ENCODE measurements at places on chromosomes 13 and 19.

GRCh38 chr13:37647031-37647650 is 48.6 kb upstream of the POSTN start:
- no peak for DNase-seq

DNA sequence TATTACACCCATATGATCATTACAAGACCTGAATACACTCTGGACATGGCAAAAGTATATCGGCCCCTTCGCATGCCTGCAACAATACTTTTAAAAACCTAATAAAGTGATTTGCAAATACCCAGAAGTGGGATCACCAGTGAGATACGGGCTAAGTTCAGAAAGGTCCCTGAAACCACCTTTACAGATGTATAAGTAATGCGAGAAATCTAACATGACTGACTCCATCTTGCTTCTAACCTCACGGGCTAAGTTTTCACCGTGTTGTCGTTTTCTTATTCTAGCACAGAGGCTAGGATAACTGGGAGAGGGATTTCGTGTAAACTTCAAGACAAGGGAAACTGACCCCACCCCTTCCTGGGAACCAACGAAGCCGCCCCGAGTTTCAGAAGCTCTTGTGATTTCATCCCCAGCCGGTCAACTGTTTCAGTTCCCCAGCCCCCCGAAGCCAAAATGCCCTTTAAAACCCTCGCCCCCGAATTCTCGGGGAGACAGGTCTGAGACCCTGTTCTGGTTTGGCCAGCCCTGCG is 703 bp downstream of the NEK3 start:
- no peak for DNase-seq

GRCh38 chr13:106681536-106681935 is 113.6 kb upstream of the ARGLU1 start:
- DNase-seq: no peak

DNA sequence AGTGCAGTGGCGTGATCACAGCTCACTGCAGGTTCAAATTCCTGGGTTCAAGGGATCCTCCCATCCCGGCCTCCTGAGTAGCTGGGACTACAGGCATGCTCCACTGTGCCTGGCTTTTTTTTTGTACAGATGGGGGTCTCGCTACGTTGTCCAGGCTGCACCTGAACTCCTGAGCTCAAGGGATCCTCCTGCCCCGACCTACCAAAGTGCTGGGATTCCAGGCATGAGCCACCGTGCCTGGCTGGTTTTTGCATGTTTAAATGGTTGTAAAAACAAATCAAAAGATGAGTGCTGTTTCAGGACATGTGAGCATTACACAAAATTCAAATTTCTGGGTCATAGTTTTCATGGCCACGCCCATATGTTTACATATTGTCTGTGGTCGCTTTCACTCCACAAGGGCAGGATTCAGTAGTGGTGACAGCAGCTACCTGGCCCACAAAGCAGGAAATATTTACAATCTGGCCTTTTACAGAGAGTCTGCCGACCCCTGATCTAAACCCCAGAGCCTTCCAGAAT is 5.3 kb downstream of the MATK start:
- no peak for DNase-seq

GRCh38 chr13:30353471-30354215 is 46.3 kb upstream of the KATNAL1 start:
- DNase-seq: no peak

All from NCI-H1105 treated with DMSO at 0.1 percent for 48 hours (cell line).